ENCODE measurements at places on chromosomes 4 and X. TPM values are rescaled to one million over a fixed set of nuclear protein-coding genes. Genes with fewer than 3 reads are reported as not detected.
A peak's percentile ranks its signal among the peaks of the same experiment; 100 is the strongest.

GRCh38 chr4:83830138-83830888 is 294.4 kb downstream of the GPAT3 start:
- no peaks in the 10 kb centered on the region for H3K4me1 ChIP-seq
- no peaks in the 10 kb centered on the region for H3K36me3 ChIP-seq
- no peaks in the 10 kb centered on the region for H3K27me3 ChIP-seq
- no peak overlapping the region for H3K4me3 ChIP-seq
- H3K27ac ChIP-seq = no peak overlapping the region
- no peak for DNase-seq

GRCh38 chr4:169971456-169972015 is 54.7 kb downstream of the MFAP3L start:
- DNase-seq = no peak
- H3K4me1 ChIP-seq = no peaks in the 10 kb centered on the region
- no peaks in the 10 kb centered on the region for H3K36me3 ChIP-seq
- H3K27ac ChIP-seq = no peak overlapping the region
- no peaks in the 10 kb centered on the region for H3K27me3 ChIP-seq

DNA sequence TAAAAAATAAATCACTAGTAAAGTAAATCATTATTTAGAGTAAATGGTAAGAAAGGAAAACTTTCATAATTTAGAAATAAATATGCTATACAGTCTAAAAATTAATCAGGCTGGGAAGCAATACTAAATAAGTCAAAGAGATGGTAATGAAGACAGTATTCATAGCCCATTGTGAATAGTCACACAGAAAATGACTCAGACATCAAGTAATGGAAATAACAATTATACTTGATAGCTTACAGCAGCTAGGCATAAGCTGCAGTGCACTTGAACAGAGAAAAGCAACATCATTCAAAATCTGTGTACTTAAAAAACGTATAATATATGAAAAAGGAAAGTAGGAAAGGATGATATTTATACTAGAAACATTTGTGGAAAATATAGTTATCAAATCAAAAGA is 642.5 kb upstream of the GNPDA2 start:
- no peaks in the 10 kb centered on the region for H3K27me3 ChIP-seq
- no peak overlapping the region for H3K4me3 ChIP-seq
- no peak for DNase-seq
- H3K4me1 ChIP-seq = no peaks in the 10 kb centered on the region
- no peak overlapping the region for H3K27ac ChIP-seq

- H3K27ac ChIP-seq = no peak overlapping the region
- H3K4me1 ChIP-seq = no peaks in the 10 kb centered on the region
- H3K4me3 ChIP-seq = no peak overlapping the region
- H3K27me3 ChIP-seq = no peaks in the 10 kb centered on the region
- no peak for DNase-seq
These were observed 3.4 kb downstream of the DDX53 start for GRCh38 chrX:23003116-23003515.

DNA sequence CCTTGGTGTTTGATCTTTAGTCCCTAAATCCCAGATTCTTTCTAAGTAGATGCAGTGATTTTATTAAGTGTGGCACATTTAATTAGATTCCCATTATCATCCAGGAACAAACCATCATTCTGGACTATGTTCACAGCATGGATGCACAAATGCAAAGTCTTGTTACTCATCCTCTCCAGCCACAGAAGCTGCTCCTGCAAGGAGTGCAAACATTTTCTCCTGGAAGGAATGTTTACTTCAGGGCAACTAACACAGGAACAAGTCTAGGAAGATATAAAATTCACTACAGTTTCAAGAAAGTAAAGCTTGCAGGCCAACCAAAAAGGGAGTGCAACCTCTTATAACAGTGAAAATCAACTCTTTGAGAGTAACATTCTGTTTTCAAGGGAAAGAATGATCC is 106.0 kb downstream of the IQCM start:
- no peaks in the 10 kb centered on the region for H3K27me3 ChIP-seq
- H3K27ac ChIP-seq = no peak overlapping the region
- H3K4me3 ChIP-seq = no peak overlapping the region
- no peaks in the 10 kb centered on the region for H3K4me1 ChIP-seq

DNA sequence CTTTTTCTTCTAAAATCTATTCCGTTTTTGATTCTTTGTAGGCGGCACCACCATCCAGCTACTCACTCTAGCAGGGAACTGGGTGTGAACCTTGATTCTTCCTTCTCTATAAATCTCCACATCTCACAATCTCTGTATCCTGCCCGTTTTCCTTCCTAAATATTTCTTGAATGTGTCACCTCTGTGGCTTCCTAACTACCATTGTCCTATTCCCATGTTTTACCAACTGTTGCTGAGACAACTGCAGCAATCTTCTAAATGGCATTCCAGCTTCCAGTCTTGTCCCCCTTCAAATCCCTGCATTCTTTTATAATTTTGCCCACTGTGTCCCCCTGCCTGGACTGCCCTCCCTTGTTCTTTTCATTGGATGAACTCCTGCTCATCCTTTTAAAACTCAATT is 641.3 kb downstream of the RPA4 start:
- H3K27me3 ChIP-seq = peaks cover 16% of the 10 kb centered on the region
- no peaks in the 10 kb centered on the region for H3K4me1 ChIP-seq
- no peak overlapping the region for H3K4me3 ChIP-seq
- H3K36me3 ChIP-seq = no peaks in the 10 kb centered on the region

GRCh38 chrX:8204169-8204935 is 33.3 kb upstream of the VCX2 start:
- no peaks in the 10 kb centered on the region for H3K27me3 ChIP-seq
- H3K27ac ChIP-seq = no peak overlapping the region
- no peaks in the 10 kb centered on the region for H3K4me1 ChIP-seq
- H3K36me3 ChIP-seq = no peaks in the 10 kb centered on the region
- no peak overlapping the region for H3K4me3 ChIP-seq
- no peak for DNase-seq

DNA sequence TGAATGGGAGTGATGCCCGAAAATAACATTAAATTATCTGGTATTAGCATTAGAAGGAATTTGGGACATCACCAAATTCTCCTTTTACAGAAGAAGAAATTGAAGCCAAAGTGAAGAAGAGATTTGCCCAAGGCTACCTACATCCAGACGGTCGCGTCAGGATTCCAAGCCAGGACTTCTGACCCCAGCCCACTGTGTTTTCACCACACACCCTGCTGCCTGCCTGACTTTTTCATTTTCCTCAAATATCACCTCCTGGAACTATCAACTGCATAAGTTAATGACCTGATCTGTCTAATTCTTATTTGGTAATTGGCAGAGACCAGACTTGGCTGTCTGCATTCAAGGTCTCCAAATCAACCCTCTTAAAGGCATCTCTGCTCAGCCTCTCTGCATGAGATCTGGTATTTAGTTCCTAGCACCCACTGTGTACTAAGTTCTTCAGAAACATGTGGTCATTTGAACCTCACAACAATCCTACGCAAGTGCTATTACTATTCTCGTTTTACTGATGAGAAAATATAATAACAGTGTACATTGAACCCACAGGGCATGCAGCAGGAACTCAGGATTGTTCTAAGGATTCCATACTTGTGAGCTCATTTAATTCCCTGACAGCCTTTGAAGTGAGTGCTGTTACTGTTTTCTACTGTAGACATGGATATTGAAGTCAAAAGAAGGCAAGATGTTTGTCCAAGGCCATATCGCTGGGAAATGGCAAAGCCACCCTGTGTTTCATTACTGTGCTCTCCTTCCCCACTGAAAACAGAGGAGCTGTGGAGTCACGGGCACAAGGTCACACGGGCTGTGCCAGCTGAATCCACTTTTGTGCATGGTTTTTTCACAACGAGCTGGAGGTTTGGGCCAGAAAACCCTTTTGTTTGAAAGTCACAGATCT is 195.2 kb upstream of the C1QTNF7 start:
- H3K4me1 ChIP-seq = no peaks in the 10 kb centered on the region
- no peak for DNase-seq
- H3K27me3 ChIP-seq = no peaks in the 10 kb centered on the region
- no peak overlapping the region for H3K4me3 ChIP-seq
- no peaks in the 10 kb centered on the region for H3K36me3 ChIP-seq

- no peak for DNase-seq
- peak overlapping the region; percentile 98 for H3K27ac ChIP-seq
- H3K27me3 ChIP-seq = no peaks in the 10 kb centered on the region
- H3K36me3 ChIP-seq = no peaks in the 10 kb centered on the region
- H3K4me1 ChIP-seq = peaks cover 15% of the 10 kb centered on the region
These were observed 1.4 kb downstream of the SMARCA5 start for GRCh38 chr4:143514901-143515300.

DNA sequence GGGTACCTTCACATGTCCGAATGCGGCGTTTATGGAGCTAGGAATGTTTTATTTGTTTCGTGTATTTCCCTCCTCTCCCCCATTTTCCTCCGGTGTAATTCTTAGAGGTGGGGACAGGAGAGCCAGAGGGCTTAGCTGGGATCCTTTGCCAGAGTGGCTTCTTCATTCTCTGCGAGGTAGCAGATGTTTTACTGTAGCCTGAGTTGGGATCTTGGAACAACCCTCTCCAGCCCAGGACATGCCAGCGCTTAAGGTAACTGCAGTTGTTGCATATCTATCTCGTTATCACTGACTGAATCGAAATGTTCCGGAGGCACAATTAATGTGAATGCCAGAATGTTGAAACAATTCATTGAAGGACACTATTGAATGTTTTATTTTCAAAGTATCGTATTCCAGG is 59.0 kb upstream of the DYNLT3 start:
- no peaks in the 10 kb centered on the region for H3K27me3 ChIP-seq
- H3K4me1 ChIP-seq = no peaks in the 10 kb centered on the region
- no peaks in the 10 kb centered on the region for H3K36me3 ChIP-seq
- no peak for DNase-seq

GRCh38 chr4:52600275-52600674 is 58.8 kb downstream of the USP46 start:
- H3K27me3 ChIP-seq = no peaks in the 10 kb centered on the region
- H3K36me3 ChIP-seq = no peaks in the 10 kb centered on the region
- H3K4me3 ChIP-seq = no peak overlapping the region
- no peak overlapping the region for H3K27ac ChIP-seq
- DNase-seq = no peak

DNA sequence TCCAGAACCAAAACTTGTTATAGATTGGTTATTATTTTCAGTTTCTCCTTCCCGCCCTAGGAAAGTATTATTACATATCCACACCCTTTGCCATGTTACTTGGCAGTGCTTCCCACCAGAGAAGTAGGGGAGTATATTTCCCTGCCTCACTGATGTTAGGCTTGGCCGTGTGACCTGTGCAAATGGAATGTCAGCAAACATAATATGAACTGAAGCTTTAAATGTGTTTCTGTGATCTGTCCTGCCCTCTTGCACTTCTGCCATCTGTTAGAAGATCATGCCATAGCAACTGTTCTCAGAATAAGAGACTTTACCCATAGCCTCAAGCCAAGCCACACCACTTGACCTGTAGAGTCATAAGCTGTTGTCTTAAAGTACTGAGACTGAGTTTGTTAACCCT is 36.7 kb upstream of the NEUROG2 start:
- H3K4me3 ChIP-seq = no peak overlapping the region
- no peaks in the 10 kb centered on the region for H3K4me1 ChIP-seq
- no peaks in the 10 kb centered on the region for H3K36me3 ChIP-seq
- H3K27me3 ChIP-seq = no peaks in the 10 kb centered on the region
- no peak for DNase-seq

- no peak overlapping the region for H3K27ac ChIP-seq
- H3K4me3 ChIP-seq = no peak overlapping the region
- H3K4me1 ChIP-seq = no peaks in the 10 kb centered on the region
These were observed 236.1 kb downstream of the OPHN1 start for GRCh38 chrX:68196939-68197791.

GRCh38 chr4:88171206-88171605 is 12.8 kb upstream of the ABCG2 start:
- no peak overlapping the region for H3K4me3 ChIP-seq
- DNase-seq = no peak
- no peaks in the 10 kb centered on the region for H3K36me3 ChIP-seq
- no peak overlapping the region for H3K27ac ChIP-seq
- H3K27me3 ChIP-seq = no peaks in the 10 kb centered on the region
- H3K4me1 ChIP-seq = no peaks in the 10 kb centered on the region

DNA sequence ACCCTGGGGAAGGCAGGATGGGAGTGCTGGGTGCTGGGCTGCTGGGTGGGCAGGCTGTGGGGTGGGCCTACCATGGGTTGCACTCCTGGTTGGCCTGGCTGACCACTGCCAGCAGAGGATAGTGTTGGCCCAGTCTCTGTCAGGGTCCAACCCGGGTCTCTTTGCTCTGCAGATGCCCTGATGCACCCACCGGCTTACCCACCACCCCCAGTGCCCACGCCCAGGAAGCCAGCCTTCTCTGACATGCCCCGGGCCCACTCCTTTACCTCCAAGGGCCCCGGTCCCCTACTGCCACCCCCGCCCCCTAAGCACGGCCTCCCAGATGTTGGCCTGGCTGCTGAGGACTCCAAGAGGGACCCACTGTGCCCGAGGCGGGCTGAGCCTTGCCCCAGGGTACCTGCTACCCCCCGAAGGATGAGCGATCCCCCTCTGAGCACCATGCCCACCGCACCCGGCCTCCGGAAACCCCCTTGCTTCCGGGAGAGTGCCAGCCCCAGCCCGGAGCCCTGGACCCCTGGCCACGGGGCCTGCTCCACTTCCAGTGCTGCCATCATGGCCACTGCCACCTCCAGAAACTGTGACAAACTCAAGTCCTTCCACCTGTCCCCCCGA is 14.2 kb upstream of the ADD1 start:
- no peaks in the 10 kb centered on the region for H3K27me3 ChIP-seq
- peak; percentile 43 for DNase-seq
- no peak overlapping the region for H3K4me3 ChIP-seq

DNA sequence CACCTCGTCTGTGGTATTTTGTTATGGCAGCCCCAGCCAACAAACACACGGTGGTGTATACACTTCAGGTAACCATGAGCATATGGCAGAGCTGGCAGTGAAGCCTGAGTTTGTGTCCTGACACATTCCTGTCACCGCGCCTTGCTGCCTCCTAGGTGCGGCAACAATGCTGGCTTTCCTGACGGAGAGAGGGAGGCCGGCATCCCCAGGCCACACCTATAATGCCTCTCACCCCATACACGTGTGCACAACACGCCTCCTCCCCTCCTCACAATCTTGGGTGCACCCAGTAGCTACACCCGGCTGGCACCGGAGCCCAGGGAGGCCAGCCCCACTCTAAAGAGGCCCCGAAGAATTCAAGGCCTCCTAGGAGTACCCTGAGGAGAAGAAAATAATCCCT is 158.5 kb downstream of the NSUN7 start:
- H3K27ac ChIP-seq = peak overlapping the region; percentile 60
- no peak overlapping the region for H3K4me3 ChIP-seq
- DNase-seq = no peak
- no peaks in the 10 kb centered on the region for H3K4me1 ChIP-seq
- H3K27me3 ChIP-seq = no peaks in the 10 kb centered on the region
- no peaks in the 10 kb centered on the region for H3K36me3 ChIP-seq

- no peaks in the 10 kb centered on the region for H3K27me3 ChIP-seq
- no peaks in the 10 kb centered on the region for H3K36me3 ChIP-seq
- no peak overlapping the region for H3K4me3 ChIP-seq
- no peak for DNase-seq
- H3K27ac ChIP-seq = no peak overlapping the region
These were observed 23.4 kb downstream of the TRMT10A start for GRCh38 chr4:99540277-99540939.

AKAP4 gene
- total RNA-seq = not detected

TMEM255A gene
- 0.80 TPM for total RNA-seq

ANTXR2 gene
- 55.1 TPM for total RNA-seq

F9 gene
- total RNA-seq = not detected

GPC3 gene
- total RNA-seq = 99.2 TPM
